Left renal pelvis (tissue), 4 donors: ENCODE measurements at places on chromosomes 4 and X.

GRCh38 chrX:20284992-20285391 lies 18.3 kb upstream of the RPS6KA3 start:
- no peak for DNase-seq

DNA sequence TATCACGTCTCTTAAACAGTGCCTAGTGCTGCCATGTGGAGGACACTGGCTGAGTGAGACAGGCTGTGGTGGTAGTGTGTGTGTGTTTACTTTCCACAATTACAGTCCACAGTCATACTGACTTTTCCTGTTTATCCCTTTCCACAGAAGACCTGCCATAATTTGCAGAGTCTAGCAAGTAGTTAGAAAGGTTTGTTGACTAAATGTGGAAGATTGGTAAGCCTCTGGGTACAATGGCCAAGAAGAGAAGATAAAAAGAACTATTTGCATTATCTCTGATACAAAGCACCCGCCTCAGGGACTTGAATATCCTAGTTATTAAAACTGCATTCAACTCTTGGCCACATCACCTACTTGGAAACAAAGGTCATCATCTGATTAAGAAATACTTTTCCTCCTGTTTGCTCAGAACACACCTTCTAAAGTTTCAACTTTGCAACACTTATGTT lies 89.1 kb downstream of the FAM13A start:
- no peak for DNase-seq

DNA sequence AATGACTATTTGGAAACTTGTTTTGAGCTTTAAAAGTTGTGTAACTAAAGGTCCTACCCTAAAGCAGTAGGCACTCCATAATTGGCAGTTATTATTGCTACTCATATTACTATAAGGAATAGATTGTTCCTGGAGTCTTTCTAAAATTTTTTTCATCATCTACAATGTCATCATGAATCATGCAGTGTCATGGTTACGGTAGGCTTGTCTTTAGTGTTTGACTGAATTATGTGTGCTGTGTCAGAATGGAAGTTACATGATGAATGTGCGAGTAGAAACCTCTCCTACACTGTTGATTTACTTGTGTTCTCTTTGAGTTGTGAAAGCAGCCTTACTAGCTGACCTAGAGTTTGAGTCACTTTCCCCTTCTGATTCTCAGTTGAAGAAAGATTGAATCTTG lies 1099.9 kb downstream of the RAPGEF2 start:
- DNase-seq = no peak

DNA sequence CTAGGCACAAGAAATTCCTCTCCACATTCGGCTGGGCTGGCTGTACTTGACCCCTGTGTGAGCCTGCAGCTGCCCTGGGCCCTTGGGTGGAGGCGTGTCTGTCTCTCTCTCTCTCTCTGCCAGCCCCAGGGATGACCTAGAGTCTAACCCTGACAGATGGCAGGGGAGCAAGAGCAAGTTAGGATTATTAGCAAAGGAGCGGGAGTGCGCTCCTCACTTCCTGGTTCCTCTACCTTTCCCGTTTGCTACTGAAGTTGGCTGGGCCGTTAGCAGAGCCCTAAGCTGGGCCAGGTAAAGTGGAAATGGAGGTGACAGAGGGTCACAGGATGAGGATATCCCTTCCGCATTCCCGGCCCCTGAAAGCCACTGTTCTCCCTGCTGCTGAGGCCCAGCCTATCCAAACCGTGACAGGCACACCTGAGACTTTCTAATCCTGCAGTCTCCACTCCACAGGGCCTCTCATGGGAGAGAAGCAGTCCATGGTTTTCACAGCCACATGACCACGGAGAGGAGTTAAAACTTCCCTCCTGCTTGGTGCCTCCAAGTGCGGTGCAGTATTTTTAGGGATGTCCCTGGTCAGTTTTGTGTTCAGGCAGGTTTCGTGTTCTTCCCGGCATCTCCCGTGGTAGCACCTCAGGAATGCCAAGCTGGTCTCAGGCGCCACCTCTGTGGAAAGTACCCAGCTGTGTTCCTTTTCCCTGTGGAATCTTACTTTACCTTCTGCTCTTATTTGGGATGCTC lies 79.3 kb downstream of the CLDN22 start:
- no peak for DNase-seq

GRCh38 chr4:121145430-121145829 lies 18.7 kb downstream of the TNIP3 start:
- DNase-seq = no peak

- no peak for DNase-seq
Observed at GRCh38 chrX:144791298-144791697, 456.0 kb upstream of the SPANXN1 start.

- no peak for DNase-seq
Observed at GRCh38 chrX:150202641-150203247, 160.4 kb upstream of the MAMLD1 start.

DNA sequence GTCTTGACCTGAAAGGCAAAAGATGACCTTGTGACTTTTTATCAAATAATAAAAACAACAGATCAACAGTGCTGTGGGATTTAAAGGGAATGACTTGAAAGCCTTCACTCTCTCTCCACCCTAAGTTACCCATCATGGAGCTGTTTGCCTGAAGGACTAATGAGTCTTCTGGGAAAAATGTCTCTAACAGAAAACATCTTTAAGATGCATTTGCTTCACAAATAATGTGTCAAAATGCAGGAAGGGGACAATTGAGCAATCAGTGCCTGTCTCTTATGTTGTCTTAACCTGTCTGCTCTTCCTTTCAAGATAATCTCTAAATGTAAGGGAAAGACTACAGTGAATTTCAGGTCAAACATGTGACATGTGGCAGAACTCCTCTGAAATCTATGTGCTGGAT lies 766.6 kb downstream of the PDHA2 start:
- DNase-seq = no peak

DNA sequence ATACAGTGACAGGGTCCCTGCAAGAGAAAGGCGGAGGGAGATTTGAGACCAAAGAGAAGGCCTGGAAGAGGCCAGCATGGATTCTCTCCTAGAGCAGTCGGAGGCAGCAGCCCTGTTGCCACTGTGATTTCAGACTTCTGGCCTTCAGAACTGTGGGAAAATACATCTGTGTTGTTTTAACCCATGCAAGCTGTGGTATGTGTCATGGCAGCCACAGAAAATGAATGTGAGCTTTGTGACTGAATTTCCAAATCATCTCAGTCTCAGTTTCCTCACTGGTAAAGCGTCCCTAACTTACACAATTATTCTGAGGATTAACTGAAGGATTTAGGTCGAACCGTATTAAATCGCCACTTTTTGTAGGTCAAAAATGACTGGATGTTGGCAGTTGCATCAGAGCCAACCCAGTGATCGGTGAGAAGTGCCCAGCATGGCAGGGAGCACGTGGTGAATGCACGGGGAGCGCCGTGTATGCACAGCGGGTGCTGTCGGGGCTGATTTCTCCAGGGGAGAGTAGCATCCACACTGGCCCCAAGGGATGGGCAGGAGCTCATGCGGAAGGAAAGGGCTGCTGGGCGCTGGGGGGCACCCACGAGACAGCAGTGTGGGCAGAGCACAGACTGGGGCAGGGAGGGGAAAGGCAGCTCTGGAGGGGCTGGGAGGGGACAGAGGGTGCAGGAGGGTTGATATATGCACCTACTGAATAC lies 23.8 kb upstream of the NSG1 start:
- no peak for DNase-seq

DNA sequence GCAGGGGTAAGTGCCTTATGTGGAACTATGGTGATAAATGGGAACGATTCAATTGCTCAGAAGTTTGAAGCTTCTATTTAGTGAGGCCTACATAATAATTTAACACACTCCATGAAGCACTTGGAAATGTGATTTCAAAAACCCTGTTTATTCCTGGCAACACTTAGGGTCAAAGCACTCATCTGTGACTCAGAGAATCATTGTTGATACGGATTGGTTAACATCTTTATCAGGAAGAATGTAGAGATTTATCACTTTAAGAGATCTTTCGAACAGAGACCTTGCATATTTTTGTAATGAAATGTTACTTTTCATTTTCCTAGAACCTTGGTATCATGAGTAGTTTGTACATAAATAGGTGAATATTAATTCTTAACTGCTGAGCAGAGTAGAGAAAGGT lies 269.1 kb upstream of the SLIT2 start:
- DNase-seq = no peak
